ENCODE measurements at places on chromosomes 2 and 18. TPM values are rescaled to one million over a fixed set of nuclear protein-coding genes. Genes with fewer than 3 reads are reported as not detected.

The DTNA gene
- 167 TPM for total RNA-seq

The NT5DC4 gene
- total RNA-seq, result not detected

The MYL12A gene
- 2,410 TPM for total RNA-seq

The SOX11 gene
- 0.93 TPM for total RNA-seq

The SLC30A3 gene
- 5.9 TPM for total RNA-seq

GRCh38 chr2:28558918-28559317, 63.1 kb downstream of the PLB1 start:
- no peaks in the 10 kb centered on the region for H3K36me3 ChIP-seq
- no peak for DNase-seq
- H3K27ac ChIP-seq, result no peak overlapping the region
- H3K4me3 ChIP-seq, result no peak overlapping the region
- no peaks in the 10 kb centered on the region for H3K4me1 ChIP-seq

DNA sequence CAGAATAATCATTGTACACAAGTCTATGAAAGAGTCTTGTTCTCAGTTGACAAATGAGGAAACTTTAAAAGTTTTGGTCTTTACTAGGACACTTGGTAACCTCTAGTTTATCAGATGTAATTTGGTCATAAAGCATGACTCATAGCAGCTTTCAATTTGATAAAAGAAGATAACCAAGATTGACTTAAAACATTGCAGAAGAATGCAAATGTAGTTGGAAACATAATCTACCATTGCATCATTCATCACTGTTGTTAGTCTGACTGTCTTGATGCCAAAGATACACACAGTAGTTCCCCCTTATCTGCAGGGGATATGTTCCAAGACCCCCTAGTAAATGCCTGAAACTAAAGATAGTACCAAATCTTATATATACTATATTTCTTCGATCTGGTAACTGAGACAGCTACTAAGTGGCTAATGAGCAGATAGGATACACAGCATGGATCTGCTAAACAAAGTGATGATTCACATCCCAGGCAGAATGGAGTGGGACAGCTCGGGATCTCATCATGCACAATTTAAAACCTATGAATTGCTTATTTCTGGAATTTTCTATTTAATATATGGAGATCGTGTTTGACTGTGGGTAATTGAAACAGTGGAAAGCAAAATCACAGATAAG, 131.4 kb upstream of the CCDC68 start:
- no peaks in the 10 kb centered on the region for H3K4me1 ChIP-seq
- no peak overlapping the region for H3K27ac ChIP-seq
- no peak overlapping the region for H3K4me3 ChIP-seq
- no peaks in the 10 kb centered on the region for H3K36me3 ChIP-seq

- H3K27ac ChIP-seq, result no peak overlapping the region
- no peaks in the 10 kb centered on the region for H3K27me3 ChIP-seq
- H3K4me3 ChIP-seq, result no peak overlapping the region
- no peak for DNase-seq
Observed at GRCh38 chr2:149456285-149456684, 125.9 kb downstream of the LYPD6 start.

- no peaks in the 10 kb centered on the region for H3K36me3 ChIP-seq
- no peaks in the 10 kb centered on the region for H3K27me3 ChIP-seq
- DNase-seq, result no peak
- H3K4me3 ChIP-seq, result no peak overlapping the region
- no peak overlapping the region for H3K27ac ChIP-seq
Observed at GRCh38 chr2:228793116-228793515, 478.0 kb downstream of the PID1 start.

DNA sequence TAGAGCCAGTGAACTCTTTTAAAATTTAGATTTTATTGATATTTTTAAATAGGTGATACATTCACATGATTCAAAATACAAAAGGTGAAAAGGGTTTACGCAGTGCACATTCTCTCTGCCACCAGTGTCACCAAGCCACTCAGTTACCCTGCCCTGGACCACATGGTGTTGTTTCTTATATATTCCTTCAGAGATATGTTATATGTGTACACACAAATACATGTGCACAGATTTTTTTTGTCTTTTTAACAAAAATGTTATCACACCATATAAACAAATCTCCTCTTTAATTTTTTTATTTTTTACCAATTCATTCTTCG, 26.2 kb downstream of the SERPINB4 start:
- H3K27me3 ChIP-seq, result no peaks in the 10 kb centered on the region
- no peak overlapping the region for H3K27ac ChIP-seq
- DNase-seq, result no peak
- no peaks in the 10 kb centered on the region for H3K36me3 ChIP-seq

DNA sequence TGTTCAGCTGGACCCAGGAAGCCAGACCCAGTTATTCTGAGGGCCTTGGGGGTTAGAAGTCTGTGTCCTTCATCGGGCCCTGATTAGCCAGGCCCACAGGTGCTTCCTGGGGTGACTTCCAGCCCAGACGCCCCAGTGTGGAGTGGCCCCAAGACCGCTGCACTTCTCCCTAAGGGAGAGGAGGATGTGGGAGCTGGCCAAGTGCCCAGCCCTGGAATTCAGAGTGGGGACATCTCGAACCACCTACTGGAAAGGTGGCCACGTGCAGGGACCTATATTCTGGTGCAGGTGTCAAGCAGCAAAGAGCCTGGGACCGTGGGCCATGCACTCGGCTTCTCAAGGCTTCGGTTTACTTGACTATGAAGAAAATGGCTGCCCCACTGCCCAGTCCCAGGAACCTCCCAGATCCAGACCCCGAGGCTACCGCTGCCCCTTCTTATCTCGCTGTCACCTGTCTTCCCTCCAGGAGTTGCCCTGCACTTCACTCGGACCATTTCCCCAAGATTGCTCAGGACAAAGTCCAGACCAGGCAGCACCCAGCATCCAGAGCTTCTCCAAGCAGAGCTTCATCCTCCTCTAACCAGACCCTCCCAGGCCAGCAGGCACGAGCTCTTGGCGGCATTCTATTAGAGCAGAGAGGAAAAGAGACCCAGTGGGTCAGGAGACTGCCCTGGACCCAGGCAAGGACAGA, 142.8 kb upstream of the ID2 start:
- no peaks in the 10 kb centered on the region for H3K27me3 ChIP-seq
- H3K4me1 ChIP-seq, result peaks cover 54% of the 10 kb centered on the region
- H3K4me3 ChIP-seq, result no peak overlapping the region

GRCh38 chr2:101112772-101113157, 38.4 kb downstream of the TBC1D8 start:
- peak overlapping the region; percentile 5 for H3K4me3 ChIP-seq
- peak overlapping the region; percentile 93 for H3K27ac ChIP-seq
- no peak for DNase-seq
- no peaks in the 10 kb centered on the region for H3K27me3 ChIP-seq

DNA sequence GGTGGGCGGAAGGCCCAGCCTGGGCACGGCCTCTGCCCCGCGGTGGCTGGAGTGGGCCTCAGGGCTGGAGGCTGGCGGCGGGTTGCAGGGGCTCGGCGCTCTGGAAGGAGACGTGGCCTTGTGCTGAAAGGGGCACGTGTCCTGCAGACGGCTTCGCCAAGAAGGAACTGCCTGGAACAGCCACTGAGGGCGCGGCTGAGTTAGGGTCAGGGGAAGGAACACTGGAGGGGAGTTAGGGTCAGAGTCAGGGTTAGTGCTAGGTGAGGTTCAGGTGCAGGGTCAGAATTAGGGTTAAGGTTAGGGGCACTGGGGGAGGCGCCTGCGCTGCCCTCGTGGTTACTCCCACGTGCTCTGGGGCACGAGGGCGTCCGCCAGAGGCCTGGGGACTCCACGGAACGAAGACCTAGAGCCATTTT, 933 bp upstream of the ADNP2 start:
- peaks cover 37% of the 10 kb centered on the region for H3K4me1 ChIP-seq
- DNase-seq, result no peak
- no peak overlapping the region for H3K4me3 ChIP-seq
- peak overlapping the region; percentile 90 for H3K27ac ChIP-seq

DNA sequence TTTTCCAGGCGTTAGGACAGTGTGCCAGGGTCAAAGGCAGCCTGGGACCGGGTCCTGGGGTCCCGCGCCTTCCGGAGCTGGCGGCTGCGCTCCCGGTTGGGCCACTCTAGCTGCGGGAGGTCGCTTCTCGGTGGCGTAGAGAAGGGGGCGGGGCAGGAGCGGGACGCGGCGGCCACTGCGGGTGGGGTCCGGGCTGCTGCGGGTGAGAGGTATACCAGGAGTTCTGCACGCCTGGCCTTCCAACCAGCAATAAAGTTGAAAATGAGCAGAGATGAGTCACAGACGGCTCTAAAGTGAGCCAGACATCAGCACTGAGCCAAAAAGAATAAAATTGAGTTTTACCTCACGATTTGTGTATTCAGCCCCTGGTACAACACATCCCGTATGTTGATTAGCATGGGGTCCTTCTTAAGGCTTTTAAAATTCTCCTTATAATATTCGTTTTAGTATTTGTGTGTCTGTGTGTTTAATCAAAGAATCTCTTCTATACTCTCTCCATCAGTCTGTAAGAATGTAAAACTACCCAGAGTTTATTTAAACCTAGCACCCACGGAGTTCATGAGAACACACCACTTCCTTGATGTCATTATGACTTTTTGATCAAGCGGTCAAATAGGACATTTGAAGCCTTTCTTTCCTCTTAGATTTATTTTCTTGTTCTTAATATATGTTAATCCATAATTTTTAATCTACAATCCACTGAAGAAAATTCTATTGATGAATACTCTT, at the start of gene C1GALT1C1L:
TSS of gene C1GALT1C1L (minus strand) at position 108 of the 729 bp plus-strand sequence. CDS start at position 1, 107 bp downstream.
- peaks cover 4% of the 10 kb centered on the region for H3K27me3 ChIP-seq
- DNase-seq, result peak; percentile 74
- no peaks in the 10 kb centered on the region for H3K36me3 ChIP-seq

DNA sequence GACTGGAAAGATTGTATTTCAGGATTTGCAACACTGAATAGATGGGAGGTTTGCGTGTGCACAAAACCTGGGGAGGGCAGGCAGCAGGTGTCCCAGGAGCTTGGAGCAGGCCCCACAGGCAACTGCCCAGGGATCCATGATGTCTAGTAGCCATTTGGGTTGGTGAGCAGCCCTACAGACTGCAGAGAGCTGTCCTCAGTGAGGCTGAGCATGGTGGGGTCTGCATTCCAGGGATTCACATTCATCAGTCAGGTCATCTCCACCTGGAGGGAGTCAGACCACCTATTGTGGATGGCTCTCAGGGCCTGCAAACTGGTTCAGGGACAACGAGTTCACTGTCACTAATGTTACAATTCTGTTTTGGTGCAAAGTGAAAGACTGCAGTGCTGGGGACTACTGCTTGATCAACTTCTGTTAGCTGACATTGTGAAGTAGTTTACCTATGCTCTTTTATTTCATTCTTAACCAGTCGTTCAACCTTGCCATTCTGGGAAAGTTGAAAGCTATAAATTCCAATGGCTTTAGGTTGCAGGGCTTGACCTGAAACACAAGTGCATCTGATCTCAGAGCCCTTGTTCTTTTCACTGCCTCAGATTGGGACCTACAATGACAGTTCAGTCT, 222.6 kb downstream of the ZNF407 start:
- no peak overlapping the region for H3K27ac ChIP-seq
- no peaks in the 10 kb centered on the region for H3K27me3 ChIP-seq
- peaks cover 6% of the 10 kb centered on the region for H3K36me3 ChIP-seq
- no peak for DNase-seq
- peaks cover 8% of the 10 kb centered on the region for H3K4me1 ChIP-seq

DNA sequence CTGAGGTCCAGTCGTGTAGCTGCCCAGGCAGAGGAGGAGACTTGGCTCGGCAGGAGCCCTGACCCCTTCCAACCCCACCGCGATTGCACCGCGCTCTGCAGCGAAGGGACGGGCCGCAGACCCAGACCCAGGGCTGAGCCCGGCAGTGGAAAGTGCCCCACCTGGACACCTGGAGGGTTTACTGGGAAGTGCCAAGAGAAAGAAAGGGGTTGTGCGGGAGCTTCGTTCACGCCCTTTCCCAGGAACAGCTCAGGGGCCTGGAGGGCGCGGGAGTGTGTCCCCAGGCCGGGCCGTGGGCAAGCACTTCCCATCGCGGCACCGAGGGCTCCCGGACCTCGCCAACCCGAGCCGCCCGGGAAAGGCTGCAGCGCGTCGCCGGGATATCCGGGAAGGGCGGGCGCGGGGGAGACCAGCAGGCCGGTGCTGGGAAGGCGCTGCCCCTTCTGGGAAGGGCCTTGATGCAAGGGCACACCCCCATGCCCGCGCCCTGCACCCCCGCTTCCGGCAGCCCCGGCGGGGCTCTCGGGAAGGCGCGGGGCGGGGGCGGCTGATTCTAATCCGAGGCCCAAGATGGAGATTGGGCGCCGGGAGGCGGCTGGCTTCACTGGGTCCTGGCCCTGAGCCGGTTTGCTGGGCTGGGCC, 36.1 kb upstream of the MRPL33 start:
- DNase-seq, result peak; percentile 85
- H3K36me3 ChIP-seq, result no peaks in the 10 kb centered on the region
- peak overlapping the region; percentile 64 for H3K4me3 ChIP-seq
- H3K27ac ChIP-seq, result peak overlapping the region; percentile 89

GRCh38 chr18:46319783-46320182, 215.6 kb downstream of the HAUS1 start:
- H3K27ac ChIP-seq, result no peak overlapping the region
- no peaks in the 10 kb centered on the region for H3K36me3 ChIP-seq
- no peaks in the 10 kb centered on the region for H3K4me1 ChIP-seq
- H3K27me3 ChIP-seq, result no peaks in the 10 kb centered on the region

- no peaks in the 10 kb centered on the region for H3K36me3 ChIP-seq
- H3K27me3 ChIP-seq, result no peaks in the 10 kb centered on the region
- no peak for DNase-seq
- no peak overlapping the region for H3K27ac ChIP-seq
Observed at GRCh38 chr2:138415985-138416384, 85.6 kb upstream of the SPOPL start.

- no peaks in the 10 kb centered on the region for H3K27me3 ChIP-seq
- no peaks in the 10 kb centered on the region for H3K36me3 ChIP-seq
- H3K4me1 ChIP-seq, result no peaks in the 10 kb centered on the region
Observed at GRCh38 chr2:49251766-49252165, 97.5 kb upstream of the FSHR start.

DNA sequence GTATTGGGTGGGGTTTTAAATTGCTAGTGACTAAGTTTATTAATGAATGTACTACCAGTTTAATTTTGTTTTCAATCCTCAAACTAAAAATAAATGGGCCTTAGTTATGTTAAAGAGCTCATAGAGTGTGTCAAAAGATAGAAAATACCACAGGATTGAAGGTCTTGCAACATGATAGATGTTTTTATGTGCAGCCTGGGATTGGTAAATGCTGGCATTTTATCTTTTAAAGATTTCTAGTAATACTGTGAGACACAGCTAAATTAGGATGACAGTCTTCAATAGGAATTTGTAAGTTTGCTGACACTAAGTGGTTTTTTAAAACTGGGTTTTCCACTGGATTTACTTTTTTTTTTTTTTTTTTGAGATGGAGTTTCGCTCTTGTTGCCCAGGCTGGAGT, 122.3 kb downstream of the HAUS1 start:
- no peak overlapping the region for H3K4me3 ChIP-seq
- H3K27me3 ChIP-seq, result no peaks in the 10 kb centered on the region
- no peak for DNase-seq

DNA sequence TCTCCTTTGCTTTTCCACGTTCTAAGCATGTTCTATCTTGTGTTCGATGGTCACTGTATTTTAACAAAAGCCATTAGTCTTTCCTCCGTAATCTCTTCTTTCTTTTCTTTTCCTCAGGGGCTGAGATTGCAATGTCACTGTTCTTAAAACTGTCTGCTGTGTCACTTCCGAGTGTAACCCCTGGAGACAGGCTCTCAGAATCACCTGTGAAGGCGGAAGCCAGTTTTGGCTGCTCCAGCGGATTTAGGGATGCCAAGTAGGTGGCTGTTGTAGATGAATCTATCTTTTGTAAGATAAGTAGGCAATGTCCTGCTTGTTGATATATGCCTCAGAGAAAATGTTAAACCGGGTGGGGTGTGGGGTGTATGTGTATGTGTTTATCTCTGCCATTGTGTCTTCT, 94.7 kb upstream of the L3MBTL4 start:
- H3K27me3 ChIP-seq, result peaks cover 43% of the 10 kb centered on the region
- H3K27ac ChIP-seq, result no peak overlapping the region
- H3K4me3 ChIP-seq, result no peak overlapping the region
- DNase-seq, result no peak
- no peaks in the 10 kb centered on the region for H3K4me1 ChIP-seq
